ENCODE measurements at places on chromosomes 1 and 21. TPM values are rescaled to one million over a fixed set of nuclear protein-coding genes. Genes with fewer than 3 reads are reported as not detected.

DYRK3 gene
- total RNA-seq, result 11.9 TPM

UBE4B gene
- total RNA-seq, result 55.0 TPM

DONSON gene
- total RNA-seq, result 19.2 TPM

RXRG gene
- not detected for total RNA-seq

LRRC42 gene
- 18.3 TPM for total RNA-seq

CCDC30 gene
- total RNA-seq, result 3.0 TPM

CTSE gene
- total RNA-seq, result not detected

FAM3B gene
- 1.5 TPM for total RNA-seq

RAB42 gene
- 1.6 TPM for total RNA-seq

FAM20B gene
- 44.9 TPM for total RNA-seq

COL6A2 gene
- 1,885 TPM for total RNA-seq

MARK1 gene
- 11.9 TPM for total RNA-seq

CAPZB gene
- 119 TPM for total RNA-seq

HMCN1 gene
- 191 TPM for total RNA-seq

SELE gene
- 28.8 TPM for total RNA-seq

C21orf58 gene
- 3.2 TPM for total RNA-seq

FCGR3A gene
- total RNA-seq, result 41.2 TPM

SPAG17 gene
- not detected for total RNA-seq

CHI3L1 gene
- total RNA-seq, result 0.68 TPM

PCP4L1 gene
- 1.8 TPM for total RNA-seq

SLAMF7 gene
- total RNA-seq, result 0.71 TPM

ATP6V1G3 gene
- not detected for total RNA-seq

COL18A1 gene
- total RNA-seq, result 811 TPM

SPTA1 gene
- not detected for total RNA-seq

SPRR2D gene
- not detected for total RNA-seq

RORC gene
- not detected for total RNA-seq

SYNC gene
- total RNA-seq, result 71.5 TPM

TMEM59 gene
- 326 TPM for total RNA-seq

FUBP1 gene
- 118 TPM for total RNA-seq

LCE6A gene
- not detected for total RNA-seq

LRRIQ3 gene
- 0.85 TPM for total RNA-seq

LRRC41 gene
- 70.7 TPM for total RNA-seq

TMIGD3 gene
- total RNA-seq, result 20.0 TPM

GBP6 gene
- 0.27 TPM for total RNA-seq

TRIM58 gene
- total RNA-seq, result 0.14 TPM

HAPLN2 gene
- total RNA-seq, result 1.2 TPM

LCE1F gene
- not detected for total RNA-seq

CELA3B gene
- 2.0 TPM for total RNA-seq

ACTA1 gene
- 0.99 TPM for total RNA-seq

RGS13 gene
- 1.1 TPM for total RNA-seq

SMPDL3B gene
- not detected for total RNA-seq

LRRC53 gene
- not detected for total RNA-seq

TRPM2 gene
- 12.9 TPM for total RNA-seq

ATP1A4 gene
- total RNA-seq, result 0.68 TPM

LCE3D gene
- total RNA-seq, result not detected

STIL gene
- 2.2 TPM for total RNA-seq

TLR5 gene
- total RNA-seq, result 5.4 TPM

NBPF4 gene
- not detected for total RNA-seq
